M059J (cell line): ENCODE measurements at places on chromosomes 7 and 10.

GRCh38 chr7:74025730-74026129, 2.2 kb upstream of the ELN start:
- no peak for DNase-seq

DNA sequence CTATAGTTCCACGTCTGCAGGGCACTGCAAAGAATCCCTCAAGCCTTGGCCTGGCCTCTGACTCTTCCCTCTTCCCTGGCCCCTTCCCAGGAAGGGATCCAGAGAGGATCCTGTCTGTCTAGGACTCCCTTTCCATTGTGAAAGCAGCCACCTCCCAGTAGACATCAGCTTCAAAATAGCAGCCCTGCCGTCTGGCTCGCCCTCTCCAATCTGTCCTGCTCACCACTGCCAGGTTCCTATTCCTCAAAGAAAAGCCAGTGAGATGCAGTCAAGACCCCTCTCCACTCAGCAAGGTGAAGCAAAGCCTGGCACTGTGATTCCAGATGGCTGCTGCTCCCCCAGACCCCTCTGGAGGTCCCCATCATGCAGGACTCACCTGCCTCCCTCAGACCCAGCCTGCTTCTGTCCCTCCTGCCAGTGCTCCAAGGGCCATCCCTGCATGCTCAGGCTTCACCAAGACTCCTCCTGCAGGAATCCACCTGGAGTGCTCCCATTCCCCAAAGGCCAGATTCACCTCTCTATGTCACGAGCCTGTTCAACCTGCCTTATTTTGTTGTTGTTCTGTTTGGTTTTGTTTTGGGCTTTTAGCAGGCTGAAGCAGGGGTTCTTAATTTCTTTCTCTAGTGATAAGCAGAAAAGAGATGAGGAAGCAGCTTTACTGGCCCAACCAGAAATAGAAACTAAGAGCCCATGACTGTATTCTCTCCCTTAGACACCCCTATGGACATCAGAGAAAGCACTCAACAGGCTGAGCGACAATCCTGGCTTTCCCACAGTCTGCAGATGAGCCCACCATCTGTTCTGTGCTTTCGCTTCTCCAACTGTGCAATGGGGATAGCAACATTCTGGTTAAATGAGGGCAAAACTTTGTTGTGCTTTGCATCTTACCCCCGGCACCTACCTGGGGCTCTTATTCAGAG, 305.1 kb downstream of the GRID1 start:
- no peak for DNase-seq

GRCh38 chr7:45642044-45642443, 67.9 kb downstream of the ADCY1 start:
- DNase-seq: no peak

DNA sequence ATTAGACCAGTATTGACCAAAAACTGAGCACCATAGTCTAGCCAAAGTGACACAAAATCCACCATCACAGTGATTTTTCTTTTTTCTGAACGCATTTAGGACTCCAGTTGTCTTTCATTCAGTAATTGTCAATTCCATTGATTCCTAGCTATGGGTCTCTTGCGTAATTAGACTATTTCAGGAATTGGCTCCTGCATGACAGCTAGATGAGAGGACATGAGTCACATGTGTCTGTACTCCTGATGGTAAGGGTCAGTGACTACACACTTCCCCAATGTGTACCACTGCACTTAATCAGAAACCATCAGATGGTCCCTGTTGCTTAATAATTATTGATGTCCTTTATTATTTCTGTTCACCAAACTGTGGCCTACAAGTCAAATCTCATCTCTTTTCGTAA, 469.5 kb downstream of the POM121L12 start:
- DNase-seq: no peak

DNA sequence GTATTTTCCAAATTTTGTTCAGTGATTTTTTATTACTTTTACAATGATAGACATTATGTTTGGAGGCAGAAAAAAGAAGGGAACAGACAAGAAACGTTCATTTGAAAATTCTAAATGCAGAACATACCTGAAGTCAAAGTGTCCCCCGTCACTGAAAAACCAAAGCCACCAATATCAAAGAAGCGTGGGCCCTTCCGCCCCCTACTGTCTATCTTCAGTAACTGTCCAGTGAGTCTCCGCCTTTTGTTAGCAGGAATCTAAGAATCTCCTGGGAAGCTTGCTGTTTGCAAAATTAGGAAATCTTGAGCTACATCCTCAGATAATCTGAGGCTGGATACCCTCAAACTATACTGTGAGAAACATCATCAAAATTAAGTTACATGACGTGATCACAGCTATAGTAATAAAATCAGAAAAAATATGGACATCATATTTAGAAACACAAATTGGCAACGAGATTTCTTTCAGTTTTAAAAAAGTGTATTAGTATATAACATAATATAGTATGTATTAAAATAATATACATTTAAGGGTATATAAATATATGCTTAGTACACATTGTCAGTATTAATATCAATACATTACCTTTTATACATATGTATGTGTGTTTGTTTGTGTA, 169.3 kb upstream of the AKR1E2 start:
- peak; percentile 56 for DNase-seq

GRCh38 chr10:83612050-83612449, 527.3 kb upstream of the GHITM start:
- DNase-seq: peak; percentile 55

- DNase-seq: no peak
Measured at GRCh38 chr10:85447690-85448089, 918.9 kb downstream of the GRID1 start.

GRCh38 chr7:87075671-87076404, 16.4 kb upstream of the ELAPOR2 start:
- DNase-seq: no peak

GRCh38 chr7:26683277-26683676, 181.1 kb downstream of the SKAP2 start:
- no peak for DNase-seq

DNA sequence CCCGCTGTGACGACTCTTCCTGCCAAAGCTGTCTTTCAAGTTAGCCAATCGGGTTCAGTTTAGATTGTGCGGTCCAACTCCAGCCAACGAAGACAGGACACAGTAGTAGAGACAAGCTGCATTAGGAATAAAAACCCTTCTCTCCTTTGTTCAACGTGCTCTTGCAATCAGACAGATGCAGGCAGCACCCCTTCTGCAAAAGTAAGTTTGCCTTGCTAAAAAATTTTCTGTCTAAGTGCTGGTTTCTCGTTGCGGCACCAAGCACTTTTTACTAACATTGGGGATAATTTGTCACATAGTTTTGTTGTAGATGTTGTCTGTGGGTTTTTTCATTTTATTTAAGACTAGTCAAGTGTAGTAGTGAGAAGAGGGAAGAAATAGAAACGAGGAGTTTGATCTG, 58.1 kb downstream of the MINPP1 start:
- DNase-seq: no peak

- no peak for DNase-seq
Measured at GRCh38 chr7:43552122-43552521, 30.8 kb upstream of the STK17A start.

- no peak for DNase-seq
Measured at GRCh38 chr7:66145400-66146104, 30.9 kb downstream of the CRCP start.

DNA sequence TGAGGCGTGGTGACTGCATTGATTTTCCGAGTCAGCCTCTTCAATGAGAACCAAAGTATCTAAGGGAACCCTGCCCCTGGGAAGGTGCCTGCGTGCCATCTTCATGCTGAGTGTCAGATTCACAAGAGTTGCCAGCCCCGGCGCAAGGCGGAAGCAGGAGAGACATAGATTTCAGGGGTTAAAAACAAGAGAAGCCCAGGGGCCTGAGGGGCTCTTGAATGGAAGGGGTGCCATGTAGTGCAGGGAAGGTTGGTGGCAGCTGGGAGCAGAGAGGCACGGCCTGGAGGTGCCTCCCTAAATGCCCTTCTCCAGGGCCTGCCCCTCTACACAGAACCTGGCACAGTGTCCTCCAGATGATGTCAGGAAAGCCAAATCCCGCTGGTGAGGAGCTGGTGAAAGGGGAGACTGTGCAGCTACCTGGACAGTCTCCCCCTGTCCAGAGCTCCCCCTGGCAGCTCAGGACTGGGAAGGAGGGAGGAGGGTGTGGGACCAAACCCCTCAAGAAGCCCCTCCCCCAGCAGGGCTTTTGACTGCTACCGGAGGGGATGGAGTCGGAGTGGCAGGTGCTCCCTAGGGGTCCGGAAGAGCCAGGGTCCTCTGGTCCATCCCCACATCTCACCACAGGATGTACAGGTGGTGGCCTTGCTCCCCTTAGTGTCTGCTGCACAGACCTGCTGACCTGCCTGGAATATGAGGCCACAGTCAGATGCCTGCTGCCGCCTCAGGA, 137.9 kb downstream of the TCERG1L start:
- no peak for DNase-seq
